Activated T-helper 1 cell treated with anti-CD3 and anti-CD28 coated beads, Interleukin-2, amount 50 U/mL, for 16 hours (primary cell): ENCODE measurements at places on chromosomes 4 and X.

DNA sequence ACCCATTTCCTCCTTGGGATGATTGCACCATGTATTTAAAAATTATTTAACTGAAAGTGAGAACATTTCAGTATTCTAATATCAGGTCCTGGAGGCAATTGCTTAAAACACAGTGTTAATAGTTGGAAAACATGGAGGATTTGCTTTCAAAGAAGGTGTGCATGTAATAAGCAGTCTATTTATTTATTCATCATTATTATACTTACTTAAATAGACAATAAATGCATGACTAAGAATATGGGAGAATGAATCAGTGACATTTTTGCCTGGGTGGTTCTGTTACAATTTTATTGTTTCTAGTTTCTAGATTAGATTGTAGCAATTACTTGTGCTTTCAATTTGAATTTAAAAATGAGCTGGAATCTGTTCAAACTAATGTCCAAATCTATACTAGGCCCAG lies 145.5 kb downstream of the AREG start:
- DNase-seq, result no peak

DNA sequence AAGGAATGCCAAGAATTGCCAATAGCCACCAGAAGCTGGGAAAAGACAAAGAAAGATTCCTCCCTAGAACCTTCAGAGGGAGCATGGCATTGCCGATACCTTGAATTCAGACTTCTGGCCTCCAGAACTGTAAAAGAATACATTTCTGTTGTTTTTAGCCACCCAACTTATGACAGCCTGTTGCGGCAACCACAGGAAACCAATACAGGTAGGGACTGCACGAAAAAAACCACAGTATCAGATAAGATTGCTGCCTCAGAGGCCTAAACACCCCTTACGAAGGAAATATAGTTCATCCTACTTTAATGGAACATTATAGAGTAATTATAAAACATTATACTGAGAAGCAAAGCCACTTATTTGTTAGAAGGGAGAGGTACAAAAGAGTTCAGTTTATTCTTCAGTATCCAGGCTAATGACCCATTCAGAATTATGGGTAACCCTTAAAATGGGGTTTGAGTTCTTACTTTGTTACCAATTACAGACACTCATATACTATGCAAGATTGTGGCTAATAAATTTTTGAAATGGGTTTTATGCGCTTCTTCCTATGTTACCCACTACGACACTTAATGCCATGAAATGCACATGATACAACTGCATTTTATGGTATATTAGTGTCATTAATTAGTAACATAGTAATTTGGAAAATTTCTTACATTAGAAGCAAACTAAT lies 37.4 kb upstream of the SMIM10L2A start:
- DNase-seq, result no peak

DNA sequence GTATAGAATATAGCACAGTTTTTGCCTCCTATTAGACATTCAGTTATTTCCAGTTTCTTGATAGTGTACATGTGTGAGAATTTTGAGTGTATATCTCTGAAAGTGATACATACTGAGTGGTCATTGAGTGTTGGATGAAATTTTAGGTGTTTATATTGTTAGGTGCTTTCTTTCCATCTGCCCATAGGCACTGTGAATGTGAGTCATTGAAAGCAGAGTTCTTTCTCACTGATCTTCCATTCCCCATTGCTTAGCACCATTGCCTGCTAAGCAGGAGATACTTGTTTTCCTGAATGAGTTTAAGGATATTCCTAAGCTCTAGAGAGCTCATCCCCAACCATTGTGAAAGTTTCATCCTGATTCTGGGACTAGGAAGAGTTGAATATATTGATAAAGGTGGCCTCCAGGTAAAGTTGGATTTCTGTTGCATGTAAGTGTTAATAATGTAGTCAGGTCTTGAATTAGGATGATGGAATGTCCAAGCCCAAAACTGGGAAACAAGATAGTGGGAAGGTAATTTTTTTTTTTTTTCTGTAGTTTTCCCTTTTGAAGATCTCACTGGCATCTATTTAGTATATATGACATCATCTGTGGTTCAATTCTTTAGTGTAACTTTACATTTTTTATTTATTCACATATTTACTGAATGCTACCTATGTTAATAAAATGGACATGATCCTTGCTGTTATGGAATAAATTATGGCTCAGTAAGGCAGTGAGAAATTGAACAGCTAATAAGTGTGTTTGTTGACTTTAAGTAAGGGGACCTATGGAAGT lies 22.1 kb downstream of the UBE2K start:
- DNase-seq, result no peak

- no peak for DNase-seq
Measured at GRCh38 chr4:118356731-118357130, 3.9 kb upstream of the PRSS12 start.

DNA sequence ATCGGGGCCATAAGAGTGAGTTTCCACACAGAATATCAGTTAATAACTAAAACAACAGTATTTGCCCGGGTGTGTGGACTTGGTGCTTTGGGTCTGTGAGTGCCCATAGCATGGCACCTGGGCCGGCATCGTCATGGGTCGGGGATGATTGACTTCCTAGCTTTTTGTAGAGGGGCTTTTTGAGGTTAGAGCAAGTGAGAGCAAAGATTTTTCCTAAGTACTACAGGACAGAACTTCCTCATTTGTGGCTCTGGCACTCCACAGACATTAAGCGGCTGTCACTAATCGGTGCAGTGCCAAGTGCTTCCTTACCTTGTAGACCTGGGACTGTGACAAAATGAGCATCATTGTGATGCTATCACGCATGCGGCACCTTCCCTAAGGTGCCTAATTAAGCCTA lies 81.0 kb downstream of the SHROOM2 start:
- no peak for DNase-seq

GRCh38 chr4:65747386-65747785 lies 77.1 kb upstream of the EPHA5 start:
- no peak for DNase-seq

DNA sequence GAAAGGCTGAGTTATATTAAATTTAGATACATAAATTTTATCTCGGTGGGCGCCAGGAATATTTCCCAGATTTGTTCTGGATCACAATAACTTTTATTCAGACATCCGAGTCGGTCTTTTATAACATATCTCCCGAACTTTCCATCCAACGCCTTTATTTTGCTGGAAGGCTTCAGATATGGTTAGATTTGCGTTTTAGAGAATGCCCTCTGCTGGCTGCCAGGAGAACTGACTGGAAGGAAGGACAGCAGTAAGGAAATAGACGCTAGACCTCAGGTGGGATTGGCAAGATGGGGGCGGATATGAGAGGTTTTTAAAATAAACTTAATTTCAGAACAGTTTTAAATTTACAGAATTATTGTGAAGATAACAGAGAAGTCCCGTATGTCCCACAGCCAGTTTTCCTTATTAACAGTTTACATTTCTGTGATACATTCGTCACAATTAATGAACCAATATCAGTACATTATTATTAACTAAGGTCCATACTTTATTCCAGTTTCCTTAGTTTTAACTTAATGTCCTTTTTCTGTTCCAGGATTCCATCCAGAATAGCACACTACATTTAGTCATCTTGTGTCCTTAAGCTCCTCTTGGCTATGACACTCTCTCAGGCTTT lies 4.6 kb upstream of the KANTR start:
- DNase-seq, result no peak

GRCh38 chr4:89197920-89198319 lies 86.6 kb downstream of the TIGD2 start:
- no peak for DNase-seq
